ENCODE measurements at places on chromosomes 13 and 19.

- peak; percentile 16 for DNase-seq
Measured at GRCh38 chr19:57103573-57104277, 16.1 kb upstream of the USP29 start.

DNA sequence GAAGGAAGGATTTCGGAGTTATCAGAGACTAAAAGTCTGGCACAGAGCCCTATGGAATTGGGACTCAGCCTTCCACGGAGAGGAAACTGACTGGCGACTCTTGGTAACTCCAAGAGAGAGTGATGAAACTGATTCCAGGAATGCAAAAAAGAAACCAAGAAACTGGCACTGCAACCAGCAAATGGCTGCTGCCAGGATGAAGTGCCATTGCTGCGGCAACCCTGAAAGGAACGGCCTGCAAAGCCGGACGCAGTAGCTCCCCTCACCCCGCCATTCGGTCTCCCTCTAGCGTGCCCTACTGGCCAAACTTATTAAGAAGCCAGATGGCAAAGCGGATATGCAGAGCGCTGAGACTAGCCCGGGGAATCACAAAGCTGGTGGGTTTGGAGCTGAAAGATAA is 236.0 kb downstream of the PCDH9 start:
- DNase-seq, result no peak

- DNase-seq, result no peak
Measured at GRCh38 chr13:94583926-94584325, 12.0 kb downstream of the TGDS start.

DNA sequence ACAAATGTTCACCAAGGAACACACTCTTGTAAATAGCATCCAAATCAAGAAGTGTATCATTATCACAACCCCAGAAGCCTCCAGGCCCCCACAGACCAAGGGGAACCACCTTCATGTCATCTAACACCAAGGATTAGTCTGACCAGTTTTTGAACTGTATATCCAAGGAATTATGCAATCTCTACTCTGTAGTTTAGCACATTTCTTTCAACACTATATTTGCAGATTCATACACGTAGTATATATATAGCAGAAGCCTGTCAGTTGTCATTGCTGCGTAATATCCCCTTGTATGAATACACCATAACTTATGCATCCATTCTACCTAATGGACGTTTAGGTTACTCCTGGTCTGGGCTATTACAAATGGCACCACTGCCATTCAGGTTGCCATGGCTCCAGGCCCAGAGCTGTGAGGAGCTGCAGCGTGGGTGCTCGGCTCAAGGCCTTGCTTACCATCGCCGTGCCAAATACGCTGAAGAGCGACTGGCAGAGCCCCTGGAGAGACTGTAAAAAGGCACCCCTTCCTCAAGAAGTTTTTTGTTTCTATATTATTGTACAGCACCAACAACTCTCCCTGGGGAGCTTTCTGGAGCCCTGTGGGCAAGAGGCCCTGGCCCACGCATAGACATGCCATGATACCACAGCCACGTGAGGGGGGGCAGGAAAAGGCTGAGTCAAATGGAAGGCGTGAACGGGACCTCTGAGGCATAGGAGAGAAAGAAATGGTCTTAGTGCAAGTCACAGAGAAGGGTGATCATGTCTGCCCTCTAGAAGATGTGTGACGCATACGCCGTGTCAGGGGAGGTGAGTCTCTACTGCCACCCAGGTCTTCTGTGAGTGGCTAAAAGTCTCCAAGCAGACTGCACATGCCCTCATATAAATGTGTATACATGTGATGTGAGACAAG is 10.8 kb downstream of the LATS2 start:
- no peak for DNase-seq

- peak; percentile 69 for DNase-seq
Measured at GRCh38 chr19:6674868-6675305, 4.9 kb upstream of the TNFSF14 start.

GRCh38 chr13:47845981-47846380 is 155.1 kb downstream of the SUCLA2 start:
- no peak for DNase-seq

DNA sequence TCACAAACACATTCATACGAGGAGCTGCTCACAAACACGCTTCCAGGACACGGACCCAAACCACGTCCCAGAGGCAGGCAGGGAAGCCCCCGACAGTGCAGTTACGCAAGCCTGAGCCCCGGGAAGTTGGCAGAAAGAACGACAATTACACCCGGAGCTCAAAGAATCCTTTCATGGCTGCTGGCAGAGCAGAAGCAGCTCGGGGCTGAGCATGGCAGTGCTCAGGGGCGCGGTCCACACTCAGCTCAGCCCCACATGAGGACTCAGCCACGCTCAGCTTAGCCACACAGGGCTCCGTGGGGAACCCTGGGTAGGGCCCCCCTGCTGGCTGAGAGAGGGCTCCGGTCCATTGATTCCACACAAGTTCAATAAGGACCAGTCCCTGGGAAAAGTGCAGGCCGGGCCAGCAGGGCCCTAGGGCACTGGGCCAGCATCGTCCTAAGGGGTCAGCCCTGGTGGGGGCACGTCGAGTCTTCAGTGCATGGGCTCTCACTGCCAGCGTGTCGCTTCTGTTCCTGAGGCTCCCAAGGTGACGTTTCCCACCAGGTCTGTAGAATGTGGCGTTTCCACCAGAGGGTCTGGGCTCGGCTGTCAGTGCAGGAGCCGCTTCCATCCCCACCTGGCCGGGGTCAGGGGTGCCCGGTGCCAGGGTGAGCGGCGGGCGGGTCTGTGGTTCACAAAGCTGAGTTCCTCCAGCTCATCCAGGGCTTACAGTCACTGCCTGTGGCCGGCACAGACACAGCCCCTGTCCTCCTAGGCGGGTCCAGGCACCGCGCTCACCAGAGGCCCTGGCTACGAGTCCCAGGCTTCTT is 23.1 kb downstream of the GAS6 start:
- no peak for DNase-seq

DNA sequence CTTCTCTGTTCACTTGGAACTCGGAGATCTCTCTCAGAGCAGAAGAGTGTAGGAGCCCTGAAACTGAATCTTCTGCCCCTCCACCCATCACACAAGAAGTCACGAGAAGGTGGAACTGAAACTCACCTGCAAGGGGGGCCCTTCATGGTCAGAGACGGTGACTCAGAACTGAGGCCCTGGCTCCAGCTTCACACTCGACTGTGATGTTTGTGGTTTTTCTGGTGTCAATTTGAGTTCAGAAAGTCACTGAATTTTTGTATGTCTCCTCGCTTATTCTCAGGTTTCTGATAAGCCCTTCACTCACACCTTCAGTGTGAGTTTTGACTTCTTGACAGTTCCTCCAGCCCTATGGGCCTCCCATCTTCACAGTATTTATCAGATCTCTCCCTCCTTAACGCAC is 23.1 kb downstream of the SIGLEC5 start:
- DNase-seq, result no peak

DNA sequence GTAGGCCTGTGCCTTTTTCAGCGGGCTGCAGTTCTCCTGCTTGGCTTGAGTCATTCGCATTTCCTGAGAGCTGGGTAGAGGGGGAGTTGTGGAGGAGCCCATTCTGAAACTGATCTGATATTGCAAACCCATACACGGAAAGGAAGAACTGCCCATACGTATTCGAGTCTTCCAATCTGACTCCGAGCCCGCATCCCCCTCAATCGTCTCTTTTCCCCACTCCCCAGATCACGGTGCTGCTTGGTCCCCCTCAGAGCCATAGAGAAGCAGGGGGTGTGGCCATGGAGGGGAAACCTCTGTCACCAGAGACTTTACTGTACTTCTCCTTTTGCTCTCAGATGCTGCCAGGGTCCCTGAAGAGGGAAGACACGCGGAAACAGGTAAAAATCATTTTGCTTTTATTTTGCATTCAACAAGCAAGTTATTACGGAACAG is at the start of gene CD22:
Gene CD22, plus strand, starts transcription at position 337 of the 435 bp plus-strand sequence. CDS start 2,854 bp downstream, outside the sequence.
- DNase-seq, result no peak

- no peak for DNase-seq
Measured at GRCh38 chr19:10474962-10475451, 28.1 kb downstream of the KEAP1 start.

- DNase-seq, result no peak
Measured at GRCh38 chr13:29791997-29792780, 58.2 kb downstream of the UBL3 start.

DNA sequence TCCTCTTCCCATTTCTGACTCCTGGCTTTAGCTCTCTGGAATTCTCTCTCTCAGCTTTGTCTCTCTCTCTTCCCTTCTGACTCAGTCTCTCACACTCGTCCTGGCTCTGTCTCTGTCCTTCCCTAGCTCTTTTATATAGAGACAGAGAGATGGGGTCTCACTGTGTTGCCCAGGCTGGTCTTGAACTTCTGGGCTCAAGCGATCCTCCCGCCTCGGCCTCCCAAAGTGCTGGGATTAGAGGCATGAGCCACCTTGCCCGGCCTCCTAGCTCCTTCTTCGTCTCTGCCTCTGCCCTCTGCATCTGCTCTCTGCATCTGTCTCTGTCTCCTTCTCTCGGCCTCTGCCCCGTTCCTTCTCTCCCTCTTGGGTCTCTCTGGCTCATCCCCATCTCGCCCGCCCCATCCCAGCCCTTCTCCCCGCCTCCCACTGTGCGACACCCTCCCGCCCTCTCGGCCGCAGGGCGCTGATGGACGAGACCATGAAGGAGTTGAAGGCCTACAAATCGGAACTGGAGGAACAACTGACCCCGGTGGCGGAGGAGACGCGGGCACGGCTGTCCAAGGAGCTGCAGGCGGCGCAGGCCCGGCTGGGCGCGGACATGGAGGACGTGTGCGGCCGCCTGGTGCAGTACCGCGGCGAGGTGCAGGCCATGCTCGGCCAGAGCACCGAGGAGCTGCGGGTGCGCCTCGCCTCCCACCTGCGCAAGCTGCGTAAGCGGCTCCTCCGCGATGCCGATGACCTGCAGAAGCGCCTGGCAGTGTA is 2.7 kb downstream of the APOE start:
- DNase-seq, result no peak

DNA sequence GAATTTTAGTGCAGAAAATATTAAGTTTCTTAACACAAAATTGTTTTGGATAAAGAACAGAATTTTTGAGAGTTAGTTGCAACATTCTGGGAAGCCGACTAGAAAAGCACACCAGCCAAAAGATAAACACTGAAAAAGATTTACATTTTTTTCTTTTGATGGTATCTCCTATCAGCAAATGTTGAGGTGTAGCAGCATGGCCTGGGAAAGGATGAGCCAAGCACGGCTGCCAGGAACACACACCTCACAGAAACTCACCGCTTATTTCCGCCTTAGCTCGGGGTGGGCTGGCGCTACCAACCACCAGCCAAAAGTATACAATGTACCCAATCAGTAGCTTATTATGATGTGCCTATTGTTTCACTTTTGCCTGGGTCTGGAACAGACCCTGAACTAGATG is 134.7 kb downstream of the MIPEP start:
- DNase-seq, result no peak

DNA sequence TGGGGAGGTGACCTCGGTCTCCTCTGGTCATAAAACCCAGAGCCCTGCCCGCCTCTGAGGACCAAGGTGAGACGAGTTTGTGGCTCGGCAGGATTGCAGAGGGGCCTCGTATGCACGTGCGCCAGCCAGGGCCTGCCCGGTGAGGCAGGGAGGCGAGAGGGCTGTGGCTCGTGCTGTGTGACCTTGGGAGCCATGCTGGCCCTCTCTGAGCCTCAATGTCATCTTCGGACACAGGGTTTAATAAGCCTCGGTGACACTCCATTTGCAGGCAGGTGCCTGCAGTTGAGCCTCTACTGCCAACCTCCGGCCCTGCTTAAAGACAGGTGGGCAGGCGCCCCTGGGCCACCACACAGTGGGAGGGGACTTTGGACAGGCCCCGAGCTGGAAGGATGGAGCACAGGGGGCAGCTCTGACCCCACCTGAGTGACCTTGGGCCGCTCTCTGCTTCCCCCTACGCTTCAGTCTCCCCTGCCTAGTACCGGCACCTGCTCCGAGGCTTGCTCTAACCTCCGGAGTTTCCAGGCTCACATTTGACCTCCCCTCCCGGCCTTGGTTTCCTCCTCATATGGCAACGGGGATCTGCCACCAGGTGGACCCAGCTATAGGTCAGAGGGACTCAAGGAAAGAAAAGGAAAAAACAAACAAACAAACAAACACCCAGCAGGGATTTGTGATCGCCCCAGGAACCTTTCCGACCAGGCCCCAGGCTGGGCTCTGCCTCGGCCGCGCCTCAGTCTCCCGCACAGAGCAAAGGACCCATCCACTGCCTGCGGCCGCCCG is 3.1 kb downstream of the ZBTB7A start:
- no peak for DNase-seq

GRCh38 chr13:39415008-39415802 is 187.8 kb downstream of the LHFPL6 start:
- no peak for DNase-seq

DNA sequence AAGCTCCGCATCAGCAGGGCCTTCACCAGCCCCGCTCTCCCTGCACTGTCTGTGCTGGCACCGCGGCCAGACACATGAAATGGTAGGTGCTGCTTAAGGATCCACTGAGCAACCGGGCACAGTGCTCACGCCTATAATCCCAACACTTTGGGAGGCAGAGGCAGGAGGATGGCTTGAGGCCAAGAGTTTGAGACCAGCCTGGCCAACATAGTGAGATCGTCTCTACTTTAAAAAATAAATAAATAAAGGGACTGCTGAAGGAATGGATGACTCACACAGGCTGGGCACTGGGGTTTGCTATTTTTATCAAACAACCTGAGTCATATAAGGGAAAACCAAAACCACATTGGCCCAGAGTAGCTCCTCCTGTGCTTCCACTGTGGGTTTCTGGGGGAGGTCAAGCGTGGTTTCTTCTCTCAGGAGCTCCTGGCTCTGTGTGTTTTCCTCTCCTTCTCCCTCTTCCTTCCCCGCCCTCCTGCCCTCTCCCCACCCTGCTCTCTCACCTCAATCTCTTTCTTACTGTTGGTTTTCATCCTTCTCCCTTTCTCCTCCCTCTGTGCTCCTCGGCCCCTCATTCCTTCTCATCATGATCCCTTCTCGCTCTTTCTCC is 21.3 kb downstream of the VRK3 start:
- peak; percentile 7 for DNase-seq

- DNase-seq, result no peak
Measured at GRCh38 chr13:64525687-64526086, 2704.4 kb downstream of the PCDH9 start.

DNA sequence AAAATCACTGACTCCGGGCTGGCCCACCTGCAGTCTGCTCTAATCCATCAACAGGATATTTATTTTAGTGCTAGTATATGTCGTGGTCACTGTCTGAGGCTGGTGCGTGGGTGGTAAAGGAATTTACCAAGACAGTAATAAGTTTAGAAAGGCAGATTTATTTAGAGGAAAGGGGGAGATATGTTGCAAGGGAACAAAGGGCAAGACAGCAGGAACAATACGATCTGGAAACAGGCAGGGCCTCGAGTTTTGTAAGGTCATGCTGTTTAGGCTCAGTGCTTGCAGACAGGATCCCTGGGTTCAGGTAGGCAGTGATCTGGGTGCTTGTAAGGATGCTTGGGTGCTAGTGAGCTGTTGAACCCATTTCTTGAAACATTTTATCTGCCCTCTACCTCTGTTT is 748.2 kb upstream of the SLITRK5 start:
- no peak for DNase-seq

- DNase-seq, result no peak
Measured at GRCh38 chr19:11198175-11198534, 810 bp upstream of the KANK2 start.
